ENCODE measurements at places on chromosomes 4 and X.

- DNase-seq: no peak
Measured at GRCh38 chrX:131201986-131202385, 87.1 kb downstream of the IGSF1 start.

DNA sequence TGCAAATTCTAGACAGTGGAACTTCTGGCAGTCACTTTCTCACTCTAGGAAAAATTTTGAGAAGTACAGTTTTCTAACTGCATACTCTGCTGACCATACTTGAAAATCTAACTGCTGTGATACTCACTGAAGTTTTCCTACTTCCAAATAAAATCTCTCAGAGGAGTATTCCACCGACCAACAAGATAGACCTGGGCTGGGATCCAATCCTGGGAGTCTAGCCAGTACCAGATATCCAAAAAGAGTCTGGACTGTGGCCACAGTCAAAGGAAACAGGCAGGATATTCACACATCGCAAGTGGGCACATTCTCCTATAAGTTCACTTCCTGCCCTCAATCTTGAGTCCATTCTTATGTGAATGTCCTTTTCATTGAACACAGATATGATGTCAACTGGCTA lies 1138.7 kb upstream of the PCDH7 start:
- DNase-seq: no peak

- DNase-seq: no peak
Measured at GRCh38 chrX:11890836-11891514, 132.9 kb downstream of the MSL3 start.

GRCh38 chr4:95190751-95191436 lies 357.9 kb downstream of the UNC5C start:
- no peak for DNase-seq

- no peak for DNase-seq
Measured at GRCh38 chr4:57462843-57463242, 352.7 kb upstream of the IGFBP7 start.

GRCh38 chrX:106177106-106177981 lies 9.2 kb downstream of the PWWP3B start:
- DNase-seq: no peak

- no peak for DNase-seq
Measured at GRCh38 chr4:144583658-144584057, 62.3 kb upstream of the HHIP start.

- DNase-seq: no peak
Measured at GRCh38 chr4:1379351-1379781, 26.9 kb downstream of the NKX1-1 start.

- no peak for DNase-seq
Measured at GRCh38 chr4:53089936-53090729, 228.0 kb downstream of the RASL11B start.

DNA sequence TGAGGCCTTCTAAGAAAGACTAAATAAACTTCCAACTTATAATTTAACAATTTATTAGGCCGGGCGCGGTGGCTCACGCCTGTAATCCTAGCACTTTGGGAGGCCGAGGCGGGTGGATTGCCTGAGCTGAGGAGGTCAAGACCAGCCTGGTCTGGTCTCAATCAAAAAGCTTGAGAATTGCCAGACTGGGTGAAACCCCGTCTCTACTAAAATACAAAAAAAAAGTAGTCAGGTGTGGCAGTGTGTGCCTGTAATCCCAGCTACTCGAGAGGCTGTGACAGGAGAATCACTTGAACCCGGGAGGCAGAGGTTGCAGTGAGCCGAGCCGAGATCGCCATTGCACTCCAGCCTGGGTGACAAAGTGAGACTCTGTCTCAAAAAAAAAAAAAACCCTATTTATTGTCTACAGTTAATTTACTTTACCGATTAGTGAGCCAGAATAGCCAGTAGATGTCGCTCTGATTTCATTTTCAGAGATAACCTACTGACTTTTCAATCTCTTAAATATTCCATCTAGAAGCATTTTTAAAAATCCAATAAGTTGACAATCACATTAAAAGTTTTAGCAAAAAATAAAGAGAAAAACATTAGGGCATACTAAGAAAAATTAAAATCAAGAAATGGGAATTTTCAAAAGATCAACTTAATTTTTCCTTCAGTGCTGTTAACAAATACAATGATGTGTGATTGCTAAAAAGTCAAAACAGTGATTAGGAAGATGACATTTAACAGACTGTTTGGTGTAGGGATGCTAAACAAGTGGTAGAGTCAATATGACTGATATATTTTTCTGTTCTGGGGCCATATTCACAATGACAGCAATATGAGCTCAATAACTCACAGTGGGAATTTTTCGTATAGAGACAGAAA lies 4.3 kb upstream of the SHROOM3 start:
- no peak for DNase-seq

GRCh38 chr4:43765514-43765913 lies 683.1 kb downstream of the KCTD8 start:
- DNase-seq: no peak

- no peak for DNase-seq
Measured at GRCh38 chr4:118076958-118077766, 42.9 kb downstream of the NDST3 start.

- DNase-seq: no peak
Measured at GRCh38 chr4:184395971-184396391, 78.4 kb downstream of the IRF2 start.

- DNase-seq: no peak
Measured at GRCh38 chr4:87589531-87589930, 18.8 kb upstream of the DSPP start.

DNA sequence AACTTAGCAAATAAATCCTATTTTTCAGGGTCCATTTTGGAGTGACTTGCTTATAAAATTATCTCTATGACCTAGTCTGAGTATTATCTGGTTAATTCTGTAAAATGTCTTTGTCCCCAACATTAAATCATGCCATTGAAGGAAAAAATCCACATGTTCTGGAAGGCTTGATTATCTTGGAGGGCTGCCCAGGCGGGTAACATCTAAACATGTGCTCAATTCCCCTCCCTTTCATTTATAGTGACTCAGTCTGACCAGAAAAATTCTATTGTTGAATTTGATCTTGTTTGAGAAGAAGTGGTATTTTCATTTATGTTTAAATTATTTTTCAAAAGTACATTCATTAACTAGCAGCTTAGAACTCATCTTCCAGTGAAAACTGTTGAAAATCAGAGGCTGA lies 55.4 kb upstream of the SLC10A7 start:
- DNase-seq: no peak

DNA sequence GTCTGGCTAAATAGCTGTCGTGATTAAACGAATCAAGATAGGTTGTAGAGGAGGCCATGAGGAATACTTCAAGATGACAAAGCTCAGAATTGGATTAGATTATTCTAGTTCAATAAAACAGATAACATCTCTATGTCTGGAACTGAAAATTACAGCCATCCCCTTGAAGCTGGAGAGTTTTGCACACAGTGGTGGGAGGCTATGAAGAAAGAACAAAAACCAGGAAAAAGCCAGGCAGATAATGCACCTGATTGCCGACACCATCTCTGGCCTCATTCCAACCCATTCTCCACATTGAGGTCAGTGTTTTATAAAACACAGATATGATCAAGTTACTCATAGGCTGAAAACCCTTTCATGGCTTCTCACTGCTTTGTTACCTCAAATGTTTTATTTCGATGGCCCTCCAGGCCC lies 188.3 kb downstream of the RASL11B start:
- no peak for DNase-seq

DNA sequence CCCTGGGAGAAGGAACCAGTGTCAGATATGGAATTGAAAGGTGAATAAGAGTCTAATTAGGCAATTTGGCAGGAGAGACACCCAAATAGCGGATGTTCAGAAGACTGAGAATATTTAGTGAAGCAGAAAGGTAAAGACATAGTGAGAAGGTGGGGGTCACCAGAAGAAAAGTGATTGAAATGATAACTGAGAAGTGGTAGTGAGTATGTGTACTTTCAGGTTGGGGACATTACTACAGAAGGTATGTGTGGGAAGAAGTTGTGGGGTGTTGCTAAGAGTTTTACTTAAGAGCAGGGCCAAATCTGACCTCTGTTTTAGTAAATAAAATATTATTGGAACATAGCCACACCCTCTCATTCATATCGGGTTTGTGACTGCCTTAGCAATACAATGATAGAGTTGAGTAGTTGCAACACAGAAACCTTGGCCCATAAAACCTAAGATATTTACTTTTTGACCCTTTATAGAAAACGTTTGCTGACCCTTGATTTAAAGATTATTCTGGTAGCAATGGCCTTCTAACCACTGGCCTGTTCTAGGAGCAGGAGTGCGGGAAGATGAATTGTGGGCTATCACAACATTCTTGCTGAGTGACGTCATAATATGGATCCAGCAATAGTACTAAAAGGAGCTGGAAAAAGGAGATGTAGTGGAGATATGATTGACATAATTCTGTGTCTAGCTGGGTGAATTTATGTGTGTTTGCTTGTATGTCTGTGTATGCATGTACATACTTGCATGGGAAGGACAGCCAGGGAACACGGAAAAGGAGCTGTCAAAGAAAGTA lies 115.3 kb downstream of the HS3ST1 start:
- DNase-seq: no peak

- no peak for DNase-seq
Measured at GRCh38 chr4:5365071-5366008, 314.1 kb downstream of the STK32B start.

- no peak for DNase-seq
Measured at GRCh38 chr4:158315706-158316105, 105.4 kb downstream of the TMEM144 start.

DNA sequence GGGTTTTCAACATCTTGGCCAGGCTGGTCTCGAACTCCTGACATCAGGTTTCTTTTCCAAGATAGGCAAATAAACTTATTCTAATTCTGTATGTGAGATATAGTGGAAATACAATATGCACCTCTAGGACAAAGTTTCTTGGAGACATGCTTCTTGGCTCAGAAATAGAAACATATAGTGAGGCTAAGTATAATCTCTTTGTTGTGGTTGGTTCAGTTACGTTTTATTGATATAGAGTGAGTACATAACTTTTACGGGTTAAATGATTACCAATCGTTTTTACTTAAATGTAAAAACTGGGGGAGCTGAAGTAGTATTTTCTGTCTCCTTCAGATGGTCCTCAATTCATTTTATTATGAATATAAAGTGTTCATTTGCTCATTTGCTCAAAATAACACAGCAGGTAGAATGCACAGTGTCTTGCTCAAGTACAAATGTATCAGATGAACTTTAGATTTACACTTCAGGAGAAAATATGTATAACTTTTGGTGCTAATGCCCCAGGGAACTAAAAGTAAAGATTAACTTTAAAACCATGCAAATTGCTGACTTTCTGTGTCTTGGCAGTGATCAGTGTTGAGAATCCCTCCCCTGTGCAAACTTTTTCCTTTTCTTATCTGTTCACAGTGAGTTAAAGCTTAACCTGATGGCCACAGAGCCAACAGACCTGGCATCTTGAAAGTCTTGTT lies 77.6 kb downstream of the AFF1 start:
- no peak for DNase-seq

- no peak for DNase-seq
Measured at GRCh38 chr4:1682860-1683259, 1.3 kb downstream of the FAM53A start.

DNA sequence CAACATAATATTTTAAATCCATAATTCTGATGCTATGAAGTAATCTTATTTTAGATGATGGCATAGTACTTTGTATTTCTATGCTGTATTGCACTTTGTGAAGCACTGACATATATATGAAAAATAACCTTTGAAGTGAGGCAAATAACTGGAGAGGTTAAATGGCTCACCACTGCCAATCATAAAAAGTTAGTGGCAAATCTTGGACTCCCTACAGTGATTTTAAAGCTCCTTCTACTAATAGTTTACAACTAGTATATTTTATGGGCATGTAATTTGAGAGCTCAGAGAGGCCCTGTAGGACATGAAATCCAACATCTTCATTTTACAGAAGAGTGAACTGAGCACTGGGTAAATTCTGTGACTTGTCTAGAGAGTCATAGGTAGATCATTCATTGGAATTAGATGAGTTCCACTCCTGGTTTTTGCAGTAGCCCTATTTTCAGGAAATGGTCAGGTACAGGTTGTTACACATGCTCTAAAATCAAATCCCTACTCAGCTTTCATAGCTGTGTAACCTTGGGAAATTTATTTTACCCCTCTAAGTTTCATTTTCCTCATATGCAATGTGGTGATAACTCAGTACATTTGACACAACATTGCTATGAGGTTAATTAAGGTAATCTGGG lies 804 bp upstream of the GC start:
- DNase-seq: no peak

- DNase-seq: no peak
Measured at GRCh38 chr4:137701401-137701800, 169.1 kb upstream of the PCDH18 start.

- no peak for DNase-seq
Measured at GRCh38 chr4:158630893-158631292, 40.8 kb downstream of the C4orf46 start.

DNA sequence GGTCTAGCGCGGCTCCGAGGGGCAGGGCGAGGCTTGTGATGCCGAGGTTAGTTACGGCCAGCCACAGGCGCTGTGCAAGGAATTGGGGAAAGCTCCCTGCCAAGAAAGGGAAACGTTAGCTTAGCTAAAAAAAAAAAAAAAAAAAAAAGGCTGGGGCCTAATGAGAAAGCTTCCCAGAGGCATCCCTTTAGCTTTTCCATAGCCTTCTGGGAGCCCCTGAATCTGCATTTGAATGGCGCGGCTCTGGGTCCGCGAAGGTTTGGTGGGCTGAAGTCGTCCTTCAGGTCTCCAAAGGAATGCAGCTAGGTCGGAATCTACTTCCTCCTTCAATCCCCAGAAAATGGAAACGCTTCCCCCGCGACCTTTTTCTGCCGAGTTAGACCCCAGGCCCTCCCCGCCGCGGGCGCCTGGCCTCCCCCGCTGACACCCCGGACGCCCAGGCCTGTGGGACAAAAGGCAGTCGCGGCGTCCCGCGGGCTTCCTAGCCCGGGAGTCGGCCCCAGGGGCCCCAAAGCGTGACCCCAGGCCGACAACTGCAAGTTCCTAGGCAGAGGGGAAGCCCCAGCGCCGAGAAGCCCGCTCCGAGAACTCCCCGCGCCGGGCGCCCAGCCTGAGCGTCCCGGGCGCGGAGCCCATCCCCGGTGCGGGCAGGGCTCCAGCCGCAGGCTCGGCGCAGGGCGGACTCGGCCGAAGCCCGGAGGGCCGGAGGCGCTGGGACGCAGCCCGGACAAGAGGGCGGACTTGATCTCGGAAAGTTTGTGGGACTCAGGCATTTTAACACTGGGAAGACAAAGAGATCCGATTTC lies 605 bp upstream of the FAT1 start:
- no peak for DNase-seq

DNA sequence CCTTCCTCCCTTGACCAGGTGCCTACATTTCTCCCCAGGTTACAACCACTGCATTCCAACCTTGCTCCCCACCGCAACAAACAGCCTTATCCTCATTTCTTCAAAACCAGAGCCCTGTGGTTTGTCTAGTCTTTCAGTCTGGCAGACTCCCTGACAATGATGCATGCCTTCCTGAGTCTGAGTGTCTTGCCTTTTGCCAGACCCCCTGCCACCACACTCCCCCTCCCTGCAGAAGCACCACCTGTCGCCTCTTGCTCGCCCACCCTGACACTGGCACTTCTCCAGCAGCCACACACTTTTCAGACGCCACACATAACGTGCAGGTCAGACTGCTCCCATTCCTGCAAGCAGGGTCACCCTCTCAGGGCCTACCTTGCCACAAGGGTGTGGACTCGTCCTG lies 349.2 kb upstream of the NOCT start:
- no peak for DNase-seq

GRCh38 chrX:124230655-124231450 lies 101.6 kb upstream of the TEX13D start:
- DNase-seq: no peak

Measured in stimulated activated CD4-positive, alpha-beta T cell treated with anti-CD3 and anti-CD28 coated beads, Interleukin-4, amount 100 ng/mL, for 4 hours (primary cell).